ENCODE measurements at places on chromosomes 2 and 18.

DNA sequence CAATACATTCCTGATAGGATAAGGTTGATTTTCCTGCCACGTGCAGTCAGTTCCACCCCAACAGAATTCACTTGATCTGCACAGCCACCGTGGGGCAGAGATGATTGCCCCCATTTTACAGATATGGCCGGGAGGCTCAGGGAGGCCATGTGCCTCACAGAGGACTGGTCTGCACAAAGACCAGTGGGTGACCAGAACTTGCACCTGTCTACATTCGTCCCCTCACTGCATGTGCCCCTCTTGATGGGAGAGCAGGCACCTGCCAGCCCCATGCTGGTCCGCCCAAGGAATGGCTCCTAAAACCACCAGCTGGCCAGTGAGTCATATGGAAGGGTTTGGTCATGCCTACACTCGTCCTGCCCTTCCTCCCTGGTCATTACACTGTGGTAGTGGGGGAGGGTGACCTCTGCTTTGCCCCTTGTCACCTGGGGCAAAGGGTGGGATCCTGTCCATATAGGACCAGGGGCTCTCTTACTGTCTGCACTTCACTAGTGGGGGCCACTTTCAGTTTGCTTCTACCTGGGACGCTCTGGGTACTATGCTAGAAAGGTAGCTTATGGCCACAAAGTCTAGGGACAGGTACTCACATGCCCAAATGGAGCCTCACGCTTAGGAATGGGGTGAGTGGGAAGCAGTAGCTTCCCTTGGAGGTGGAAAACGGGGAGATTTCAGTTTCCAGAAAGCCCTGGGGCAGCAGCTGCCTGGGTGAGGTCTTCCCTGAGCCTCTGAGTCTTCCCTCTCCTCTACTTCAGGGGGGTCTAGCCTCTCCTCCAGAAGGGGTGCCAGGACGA lies 14.7 kb downstream of the RRM2 start:
- DNase-seq, result no peak

DNA sequence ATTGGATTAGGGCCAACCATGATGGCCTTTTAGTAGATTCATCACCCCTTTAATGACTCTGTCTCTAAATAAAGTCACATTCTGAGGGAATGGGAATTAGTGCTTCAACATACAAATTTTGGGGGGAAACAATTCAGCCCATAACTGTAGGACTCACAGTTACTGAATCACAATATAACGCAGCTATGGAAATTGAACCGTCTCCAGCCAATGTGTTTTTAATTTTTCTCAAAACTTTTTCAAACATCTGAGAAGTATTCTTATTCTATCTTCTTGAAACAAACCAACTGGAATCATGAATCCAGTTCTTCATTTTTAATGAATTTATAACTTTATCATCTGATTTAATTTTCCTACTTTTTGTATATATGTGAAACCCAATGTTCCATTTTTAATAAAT lies 373.1 kb upstream of the SYT4 start:
- DNase-seq, result no peak

GRCh38 chr2:6554466-6554865 lies 311.2 kb downstream of the CMPK2 start:
- no peak for DNase-seq

DNA sequence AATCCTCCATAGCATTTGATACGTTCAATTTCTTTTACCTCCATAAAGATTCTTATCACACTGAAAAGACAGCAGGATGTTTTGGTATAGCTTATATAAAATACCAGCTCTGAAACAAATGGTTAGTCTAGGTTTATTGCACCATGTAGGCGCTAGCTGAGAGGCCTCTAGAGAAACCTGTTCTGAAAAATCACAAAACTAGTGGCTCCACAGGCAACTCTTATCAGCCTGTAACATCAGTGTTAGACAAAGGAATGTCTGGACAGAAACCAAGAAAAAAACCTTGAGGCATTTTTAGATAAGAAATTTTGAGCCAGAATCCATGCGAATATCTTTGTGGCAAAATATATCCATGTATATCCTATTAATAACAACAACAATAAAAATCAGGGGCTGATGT lies 440.4 kb upstream of the MAP2 start:
- no peak for DNase-seq

GRCh38 chr2:16899958-16900357 lies 234.3 kb upstream of the CYRIA start:
- no peak for DNase-seq

DNA sequence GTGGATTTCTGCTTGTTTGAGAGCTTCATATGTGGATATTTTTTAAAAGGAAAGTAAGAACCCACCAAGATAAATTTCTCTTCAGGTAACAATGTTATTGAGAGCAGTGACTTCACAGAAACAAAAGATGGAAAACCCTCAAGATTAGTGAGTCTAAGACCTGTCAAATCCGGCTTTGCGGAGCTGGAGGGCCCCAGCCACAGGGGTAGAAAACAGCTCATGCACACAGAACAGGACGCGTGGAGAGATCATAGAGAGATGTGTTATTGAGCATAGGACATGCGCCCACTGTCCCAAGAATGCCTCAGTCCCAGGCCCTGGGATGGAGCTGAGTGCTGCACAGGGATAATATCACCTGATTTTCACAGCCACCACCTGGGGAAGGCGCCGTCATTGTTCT lies 21.3 kb downstream of the EDAR start:
- DNase-seq, result no peak

- peak; percentile 88 for DNase-seq
These were observed 7.7 kb upstream of the YWHAQ start for GRCh38 chr2:9638532-9638931.

DNA sequence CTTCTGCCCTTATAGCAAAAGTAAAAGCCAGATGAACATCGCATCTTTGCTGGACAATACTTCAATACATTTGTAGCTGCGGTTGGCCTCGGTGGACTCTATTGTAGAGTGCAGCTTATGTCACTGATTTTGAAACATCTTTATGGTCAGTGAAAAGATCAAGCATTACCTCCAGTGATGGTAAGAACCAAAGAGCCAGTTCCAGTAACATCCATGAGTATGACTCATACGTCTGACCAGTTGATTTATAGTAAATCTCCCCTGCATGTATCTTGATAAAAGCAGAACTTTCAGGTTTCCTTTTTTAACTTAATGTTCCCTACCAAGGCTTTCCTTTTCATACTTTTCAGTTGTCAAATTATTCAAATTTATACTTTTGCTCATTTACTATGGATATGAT lies 119.2 kb upstream of the HNRNPA3 start:
- DNase-seq, result no peak

DNA sequence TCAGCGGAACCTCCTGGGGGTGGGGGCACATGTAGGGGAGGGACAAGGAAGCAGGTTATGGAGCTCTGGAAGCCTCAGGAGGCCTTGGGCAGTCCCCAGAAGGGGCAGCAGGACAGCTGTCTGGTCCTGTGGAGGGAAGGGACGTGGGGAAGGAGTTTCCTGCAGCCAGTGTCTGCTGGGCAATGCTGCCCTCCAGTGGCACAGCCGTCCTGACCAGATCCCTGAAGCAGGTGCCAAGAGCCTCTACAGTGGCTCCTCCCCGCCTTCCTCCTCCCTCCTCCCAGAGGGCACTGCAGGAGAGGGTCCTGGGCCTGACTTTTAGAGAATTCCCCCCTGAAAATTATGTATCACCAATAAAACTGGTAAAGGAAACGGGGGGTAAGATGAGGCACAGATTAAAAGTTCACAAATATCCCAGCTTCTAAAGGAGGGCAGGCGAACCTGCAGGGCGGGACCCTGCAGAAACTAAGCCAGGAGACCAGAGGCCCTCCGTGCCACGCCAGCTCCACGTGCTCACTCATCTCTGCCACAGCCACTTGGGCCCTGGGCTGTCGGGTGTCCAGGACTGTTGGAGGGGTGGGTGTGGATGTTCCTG lies 258.5 kb downstream of the TWIST2 start:
- DNase-seq, result peak; percentile 89

DNA sequence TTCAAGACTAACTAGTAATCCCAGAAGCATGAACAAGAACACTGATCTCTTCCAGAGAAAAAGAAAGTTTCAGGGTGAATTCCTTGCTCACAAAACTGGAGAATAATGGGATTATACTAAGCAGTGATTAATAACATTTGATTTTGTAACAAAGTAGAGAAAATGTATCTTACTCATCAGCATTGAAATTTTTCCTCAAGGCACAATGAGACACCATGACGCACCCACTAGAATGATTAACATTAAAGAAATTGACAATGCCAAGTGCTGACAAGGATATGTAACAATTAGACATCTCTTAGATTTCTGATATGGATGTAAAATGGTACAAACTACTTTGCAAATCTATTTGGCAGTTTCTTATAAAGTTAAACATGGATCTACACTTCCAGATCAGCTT lies 101.1 kb upstream of the EPHA4 start:
- DNase-seq, result no peak

DNA sequence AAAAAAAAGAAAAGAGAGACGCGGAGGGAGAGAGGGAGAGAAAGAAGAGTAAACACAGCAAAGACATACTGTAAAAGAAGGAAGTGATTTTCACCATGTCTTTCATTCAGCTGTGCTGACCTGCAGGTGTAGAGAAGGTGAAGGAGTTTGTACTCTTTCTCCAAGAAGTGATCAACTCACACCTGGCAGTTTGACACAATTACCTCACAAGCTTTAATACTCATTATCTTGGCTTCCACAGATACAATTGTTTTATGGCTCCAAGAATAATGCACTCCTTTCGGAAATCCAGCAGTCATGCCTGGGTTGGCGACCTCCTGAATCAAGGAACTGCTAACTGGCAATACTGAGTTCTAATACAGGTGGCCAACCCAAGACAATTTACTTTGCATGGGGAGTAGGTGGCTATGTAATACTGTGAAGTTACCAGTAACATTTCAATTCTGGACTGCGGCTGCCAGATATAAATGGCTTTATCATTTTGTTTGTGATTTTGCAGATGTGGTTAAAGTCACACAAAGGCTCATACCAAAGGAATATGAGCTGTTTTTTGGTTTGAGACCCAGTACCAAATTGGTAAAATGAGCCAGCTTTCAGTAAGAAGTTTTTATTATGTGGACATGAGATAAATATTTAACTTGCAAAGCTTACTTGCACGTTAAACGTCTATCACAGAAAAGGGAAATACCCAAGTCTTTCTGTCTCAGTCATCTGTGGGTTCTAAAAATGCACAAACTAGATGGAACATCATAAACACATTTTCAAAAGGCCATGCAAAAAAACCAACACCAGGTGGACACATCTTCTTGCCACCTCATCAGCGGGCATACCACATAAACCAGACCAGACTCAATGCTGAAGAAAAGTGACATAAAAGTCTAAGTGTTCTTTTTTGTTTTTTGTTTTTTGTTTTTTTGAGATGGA lies 69.3 kb downstream of the NCKAP5 start:
- DNase-seq, result no peak

- DNase-seq, result no peak
These were observed 27.6 kb downstream of the HK2 start for GRCh38 chr2:74861531-74861930.

- DNase-seq, result no peak
These were observed 595.4 kb downstream of the NYAP2 start for GRCh38 chr2:225994748-225995405.

GRCh38 chr2:96811917-96812316 lies 4.2 kb upstream of the CNNM3 start:
- no peak for DNase-seq

DNA sequence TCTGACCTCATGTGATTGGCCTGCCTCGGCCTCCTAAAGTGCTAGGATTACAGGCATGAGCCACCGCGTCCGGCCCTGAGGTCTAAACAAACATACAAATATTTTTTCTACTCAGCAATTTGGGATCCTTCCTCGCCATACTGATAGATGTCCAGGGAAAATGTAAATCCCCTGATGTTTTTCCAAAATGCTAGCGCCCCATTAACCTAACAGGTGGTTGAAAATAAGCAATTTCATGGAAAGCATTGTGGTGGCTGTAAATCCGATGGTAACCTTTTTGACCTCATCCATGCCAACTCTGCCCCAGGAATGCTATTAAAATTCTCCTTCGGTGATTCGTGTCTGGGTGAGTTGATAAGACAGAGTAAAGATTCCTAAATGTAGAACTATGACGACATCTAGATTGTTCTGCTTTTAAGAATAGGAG lies 19.3 kb downstream of the GEMIN6 start:
- DNase-seq, result no peak

GRCh38 chr2:231617059-231617926 lies 24.6 kb downstream of the TEX44 start:
- DNase-seq, result no peak

GRCh38 chr2:220999356-220999755 lies 572.7 kb downstream of the EPHA4 start:
- no peak for DNase-seq

- DNase-seq, result no peak
These were observed 33.9 kb downstream of the ADCY3 start for GRCh38 chr2:24886126-24886501.

- DNase-seq, result no peak
These were observed 221.3 kb downstream of the BCL2 start for GRCh38 chr18:63098018-63098981.

DNA sequence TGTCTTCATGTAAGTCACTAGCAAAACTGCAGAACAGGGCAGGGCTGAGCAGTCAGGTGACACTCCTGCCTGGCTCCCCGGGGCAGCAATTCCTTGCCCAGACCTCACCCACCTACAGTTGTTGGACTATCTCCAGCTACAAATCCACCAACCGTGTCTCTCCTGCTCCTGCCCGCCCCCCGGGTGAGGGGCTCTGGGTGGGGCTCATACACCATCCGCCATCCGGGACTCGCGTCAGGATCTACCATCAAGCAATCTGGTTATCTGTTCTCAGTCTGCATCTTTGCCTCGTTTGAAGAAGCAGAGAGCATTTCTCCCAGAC lies 13.5 kb upstream of the GLI2 start:
- DNase-seq, result no peak

DNA sequence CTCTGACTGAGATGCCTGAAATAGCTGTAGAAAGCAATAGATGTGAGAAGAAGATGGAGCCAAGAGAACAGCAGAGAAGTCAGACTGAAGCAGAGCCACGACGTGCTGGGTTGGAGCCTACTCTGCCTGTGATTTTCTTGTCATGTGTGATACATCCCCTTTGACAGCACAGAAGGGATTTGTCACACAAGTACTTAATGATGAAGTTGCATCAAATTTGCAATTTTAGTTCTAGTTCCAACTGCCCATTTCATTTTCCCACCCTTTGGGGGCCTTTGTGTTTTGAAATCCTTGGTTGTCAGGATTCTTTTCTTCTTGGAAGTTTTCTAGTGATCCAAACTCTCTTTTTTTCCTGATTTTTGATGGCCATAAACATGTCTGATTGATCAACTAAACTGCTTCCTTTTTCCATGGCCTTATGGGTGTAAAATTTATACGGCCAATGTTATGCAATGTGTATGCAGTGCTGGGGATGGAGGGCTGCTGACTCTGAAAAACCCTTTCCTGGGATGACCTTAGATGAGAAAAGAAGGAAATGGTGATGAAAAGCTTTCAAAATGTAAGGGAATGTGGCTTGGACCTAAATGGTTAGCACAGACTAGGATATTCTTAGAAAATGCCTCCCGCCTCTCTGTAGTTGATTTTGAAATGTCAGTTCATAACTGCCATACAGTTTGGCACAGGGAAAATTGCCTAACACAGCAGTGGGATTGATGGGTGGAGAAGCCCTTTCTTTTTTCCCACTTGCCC lies 9.6 kb upstream of the B3GNT2 start:
- no peak for DNase-seq

GRCh38 chr2:102801098-102801718 lies 39.4 kb downstream of the TMEM182 start:
- DNase-seq, result no peak

Measured in midbrain (tissue), 1 donor.